D721Med (cell line): ENCODE measurements at places on chromosomes 5 and 9.

- no peak for DNase-seq
These were observed 285.2 kb downstream of the CDH12 start for GRCh38 chr5:22567983-22568382.

DNA sequence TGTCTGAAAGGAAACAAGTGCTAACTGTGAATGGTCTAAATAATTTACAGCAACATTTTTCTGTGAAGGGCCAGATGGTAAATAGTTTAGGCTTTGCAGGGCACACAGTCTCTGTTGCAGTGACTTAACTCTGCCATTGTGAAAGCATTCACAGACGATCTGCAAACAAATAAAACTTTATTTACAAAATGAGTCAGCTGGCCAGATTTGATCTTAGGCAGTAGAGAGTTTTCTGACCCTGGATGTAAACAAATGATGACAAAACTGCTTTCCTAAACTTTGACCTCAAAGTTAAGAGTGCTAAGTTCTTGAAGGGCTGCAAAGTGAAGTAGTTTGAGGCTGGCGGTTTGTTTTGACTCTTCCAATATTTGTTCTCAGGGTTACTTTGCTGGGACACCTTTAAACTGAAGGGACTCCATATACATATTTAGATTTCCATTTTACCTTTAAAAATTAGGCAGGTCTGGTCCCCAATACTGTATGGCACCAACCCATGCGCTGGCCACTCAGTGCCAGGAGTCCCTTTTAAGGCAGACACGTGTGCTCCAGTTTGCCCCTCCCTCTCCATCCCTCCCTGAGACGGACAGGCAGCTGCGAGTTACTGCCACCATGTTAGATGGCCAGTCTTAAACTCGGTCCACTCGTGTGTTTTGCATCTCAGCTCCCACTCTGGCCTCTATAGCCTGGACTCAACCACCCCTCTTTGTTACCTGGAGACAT, 4.0 kb upstream of the ADAMTS16 start:
- no peak for DNase-seq

DNA sequence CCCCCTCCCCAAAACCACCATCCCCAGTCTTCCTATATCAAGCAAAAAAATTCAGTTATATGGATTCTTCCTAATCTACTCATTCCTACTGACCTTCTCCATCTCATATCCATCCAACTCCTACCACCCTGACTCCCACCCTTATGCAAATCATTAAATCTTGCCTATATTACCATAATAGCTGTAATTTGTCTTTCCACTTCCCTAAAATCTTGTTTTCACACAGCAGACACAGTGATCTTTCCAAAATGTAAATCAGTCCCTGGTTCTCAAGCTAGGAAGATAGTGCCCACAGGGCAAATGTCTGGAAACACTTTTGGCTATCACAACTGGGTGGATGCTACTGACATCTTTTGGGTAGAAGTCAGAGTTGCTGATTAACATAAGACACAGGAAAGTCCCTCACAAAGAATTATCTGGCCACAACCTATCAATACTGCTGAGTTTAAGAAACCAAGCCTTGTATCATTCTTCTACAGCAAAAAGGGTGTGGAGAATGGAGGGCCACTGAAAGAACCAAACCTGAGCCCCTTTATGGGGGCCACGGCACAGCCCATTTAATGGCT, 1.4 kb downstream of the SRA1 start:
- DNase-seq, result no peak

DNA sequence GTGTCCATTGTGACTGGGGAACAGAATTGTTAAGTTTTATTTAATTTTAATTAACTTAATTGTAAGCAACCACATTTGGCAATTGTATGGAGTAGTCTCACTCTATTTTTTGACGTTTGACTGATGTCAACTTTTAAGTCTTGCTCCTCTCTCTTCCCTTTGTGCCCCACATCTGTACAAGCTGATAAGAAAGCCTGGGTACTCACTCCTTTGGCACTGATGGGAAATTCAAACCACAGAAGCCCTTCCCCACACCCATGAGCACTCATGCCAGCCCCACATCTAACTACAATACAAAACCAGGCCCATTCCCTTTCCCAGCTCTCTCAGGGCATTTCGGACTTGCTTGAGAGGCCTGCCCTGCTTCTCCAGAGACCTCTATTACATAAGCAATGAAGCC, 451.5 kb upstream of the KIF2A start:
- no peak for DNase-seq

- DNase-seq, result no peak
These were observed 311.4 kb upstream of the MSX2 start for GRCh38 chr5:174412941-174413340.

GRCh38 chr9:31232485-31232884, 1152.0 kb upstream of the ACO1 start:
- DNase-seq, result no peak

GRCh38 chr5:109830955-109831502, 141.3 kb downstream of the MAN2A1 start:
- DNase-seq, result no peak

DNA sequence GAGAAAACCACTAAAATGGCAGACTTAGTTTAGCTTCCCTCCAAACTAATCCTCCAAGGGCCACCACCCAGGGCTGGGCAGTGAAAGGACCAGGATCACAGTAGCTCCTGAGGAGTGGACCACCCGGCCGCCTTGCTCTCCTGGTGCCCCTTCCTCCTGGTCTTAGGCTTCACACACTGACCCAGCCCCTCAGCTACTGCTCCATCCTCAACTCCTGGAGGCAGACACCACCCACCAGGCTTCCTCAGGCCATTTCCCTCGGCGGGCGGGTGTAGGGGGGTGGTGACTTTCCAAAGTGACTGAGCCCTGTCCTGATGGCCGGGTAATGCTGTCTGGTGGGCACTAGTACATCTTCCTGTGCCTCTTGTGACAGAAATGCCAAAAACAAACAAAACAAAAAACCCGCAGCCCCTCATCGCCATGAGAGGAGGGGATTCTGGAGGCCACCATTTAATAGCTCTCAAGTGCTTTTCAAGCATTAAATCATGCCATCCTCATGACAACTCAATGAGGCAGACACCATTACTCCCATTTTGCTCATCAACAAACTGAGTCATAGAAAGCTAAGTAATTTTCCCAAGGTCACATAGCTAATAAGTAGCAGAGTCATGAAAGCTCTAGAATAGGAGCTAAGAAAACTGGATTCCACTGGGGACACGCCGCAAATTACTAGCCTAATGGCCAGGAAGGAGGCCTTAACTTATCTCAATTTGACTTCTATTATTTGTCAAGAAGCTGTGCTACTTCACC, 91.3 kb upstream of the LRRTM2 start:
- DNase-seq, result no peak

DNA sequence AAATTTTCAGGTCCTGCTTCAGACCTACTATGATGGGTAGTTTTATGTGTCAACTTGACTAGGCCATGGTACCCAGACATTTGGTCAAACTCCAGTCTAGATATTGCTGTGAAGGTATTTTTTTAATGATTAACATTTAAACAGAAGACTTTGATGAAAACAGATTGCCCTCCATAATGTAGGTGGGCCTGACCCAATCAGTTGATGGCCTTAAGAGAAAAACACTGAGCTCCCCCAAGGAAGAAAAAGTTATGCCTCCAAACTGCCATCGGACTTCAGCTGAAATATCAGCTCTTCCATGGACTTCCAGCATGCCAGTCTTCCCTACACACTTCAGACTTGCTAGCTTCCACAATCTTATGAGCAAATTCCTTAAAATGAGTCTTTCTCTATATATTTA, 67.3 kb upstream of the TYRP1 start:
- no peak for DNase-seq

GRCh38 chr5:73437101-73437776, 11.3 kb downstream of the FOXD1 start:
- no peak for DNase-seq

DNA sequence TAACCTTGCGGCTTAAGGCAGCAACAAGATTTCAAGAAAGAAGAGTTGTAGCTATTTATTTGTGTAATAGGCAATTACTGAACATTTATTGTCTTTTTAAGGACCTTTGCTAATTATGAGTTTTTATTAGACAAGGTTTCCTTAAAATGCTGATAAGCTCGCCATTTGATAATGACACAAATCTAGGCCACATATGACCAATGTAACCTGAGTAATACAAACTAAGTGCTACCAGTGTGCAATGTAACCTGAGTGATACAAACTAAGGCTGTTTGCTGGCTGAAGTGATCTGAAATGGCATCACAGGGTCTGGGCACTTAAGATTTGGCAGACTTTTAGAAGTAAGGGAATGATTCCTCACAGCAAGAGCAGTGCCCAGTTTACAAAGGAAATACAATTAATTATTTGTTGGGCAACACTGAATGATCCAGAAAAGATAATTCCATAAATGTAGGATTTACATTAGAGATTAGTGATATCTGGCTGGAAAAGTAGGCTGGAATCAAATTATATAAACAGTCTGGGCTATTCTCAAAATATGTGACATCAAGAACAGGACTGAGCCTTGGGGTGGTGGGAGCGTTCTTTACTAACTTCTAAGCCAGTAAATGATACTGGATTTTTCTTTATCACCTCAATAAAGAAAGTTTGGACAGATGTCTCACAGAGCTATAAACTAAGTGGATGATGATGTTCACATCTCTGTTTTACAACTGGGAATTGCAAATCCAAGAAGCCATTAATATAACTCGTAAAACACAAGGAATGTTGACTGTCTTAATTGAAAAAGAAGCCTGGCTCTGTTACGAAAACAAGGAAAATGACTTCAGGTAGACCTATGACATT, 54.8 kb downstream of the MRPS27 start:
- DNase-seq, result no peak

DNA sequence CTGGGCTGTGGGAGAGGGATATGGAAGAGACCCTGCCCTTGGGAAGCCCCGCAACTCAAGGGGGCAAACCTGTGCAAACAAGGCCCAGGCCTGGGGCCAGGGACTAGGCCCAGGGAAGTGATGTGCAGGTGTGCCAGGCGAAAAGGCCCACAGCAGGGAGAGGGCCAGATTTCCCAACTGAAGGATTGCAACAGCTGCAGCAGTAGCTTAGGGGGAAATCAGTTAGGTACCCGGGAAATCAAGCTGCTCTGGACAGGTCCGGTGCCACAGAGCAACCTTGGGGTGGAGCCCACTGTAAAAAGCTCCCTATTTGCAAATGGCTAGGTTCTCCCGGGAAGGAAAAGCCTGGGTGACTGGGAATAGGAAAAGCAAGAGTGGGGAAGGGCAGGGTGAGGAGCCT, 10.4 kb downstream of the GRIN1 start:
- DNase-seq, result no peak

DNA sequence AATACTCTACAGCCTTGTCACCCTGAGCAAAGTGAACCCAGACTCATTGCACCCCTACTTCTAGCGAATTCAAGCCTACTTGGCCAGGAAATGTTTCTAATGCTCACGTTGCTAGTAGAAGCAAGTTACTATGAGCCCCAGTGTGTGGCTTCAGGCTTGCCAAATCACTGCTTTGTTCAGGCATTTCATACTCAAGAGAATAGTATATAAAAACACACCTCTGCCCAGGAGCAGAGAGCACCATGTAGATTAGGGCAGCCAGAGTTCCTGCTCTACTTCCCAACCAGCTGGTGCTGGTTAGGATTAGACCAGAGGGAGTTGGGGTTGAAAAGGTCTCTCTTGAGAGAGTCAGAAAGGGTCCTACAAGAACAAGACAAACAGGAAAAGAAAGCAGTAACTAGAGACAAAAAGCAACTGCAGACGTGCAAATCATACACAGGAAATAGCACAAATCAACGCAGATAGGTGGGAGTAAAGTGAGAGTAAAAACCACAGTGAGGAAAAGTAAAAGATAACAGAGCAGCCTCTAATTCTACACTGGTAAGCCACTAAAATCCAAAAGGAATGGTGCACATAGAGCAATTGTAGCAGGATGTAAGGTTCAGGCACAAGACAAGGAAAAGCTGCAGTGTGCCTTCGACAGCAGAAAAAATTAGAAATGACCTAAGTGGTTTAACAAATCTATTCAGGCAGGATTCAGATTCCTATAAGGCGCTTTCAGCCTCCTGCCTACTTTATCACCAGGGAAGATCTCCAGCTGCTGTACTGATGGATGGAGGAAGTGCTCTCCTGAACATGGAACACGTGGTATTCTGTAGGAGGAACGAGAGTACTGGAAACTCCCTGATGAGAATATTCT, 49.6 kb upstream of the KIF2A start:
- DNase-seq, result no peak

- DNase-seq, result no peak
These were observed 59.5 kb downstream of the EBF1 start for GRCh38 chr5:159040181-159040580.

- DNase-seq, result no peak
These were observed 39.3 kb downstream of the B4GALT1 start for GRCh38 chr9:33127881-33128280.

- DNase-seq, result no peak
These were observed 21.0 kb upstream of the ERAP2 start for GRCh38 chr5:96855031-96855872.
